ENCODE measurements at places on chromosomes 3 and 15.
A peak's percentile ranks its signal among the peaks of the same experiment; 100 is the strongest.

DNA sequence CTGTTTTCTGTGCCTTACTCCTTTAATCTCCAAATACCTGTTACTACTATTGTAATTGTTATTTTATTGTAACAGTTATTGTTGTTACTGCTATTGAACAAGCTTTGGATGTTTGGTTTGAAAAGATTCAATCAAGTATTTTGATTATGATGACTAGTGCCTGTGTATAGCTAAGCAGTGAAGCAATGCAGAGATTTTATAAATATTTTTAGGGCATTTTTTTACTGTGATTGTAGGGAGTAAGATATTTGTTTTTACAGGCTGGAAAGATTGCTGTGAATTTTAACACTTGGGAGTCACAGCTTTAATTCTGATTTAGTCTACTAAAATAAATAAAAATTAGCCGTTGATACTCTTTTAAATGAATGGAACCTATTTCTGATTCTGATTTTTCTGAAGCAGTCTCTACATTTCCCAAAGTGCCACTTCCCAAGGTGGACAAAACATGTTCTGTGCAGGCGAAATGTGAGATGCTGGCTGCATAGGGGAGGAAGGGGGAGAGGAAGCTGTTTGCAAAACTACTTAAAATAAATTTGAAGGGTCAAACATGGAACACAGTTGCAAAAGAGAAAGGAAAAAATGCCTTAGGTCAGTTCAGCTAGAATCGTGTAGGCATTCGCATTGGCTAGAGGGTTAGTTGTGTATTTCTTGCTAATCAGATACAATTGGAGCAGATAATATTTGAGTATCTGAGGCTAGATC is 25.7 kb downstream of the EEFSEC start:
- DNase-seq, result peak; percentile 16

DNA sequence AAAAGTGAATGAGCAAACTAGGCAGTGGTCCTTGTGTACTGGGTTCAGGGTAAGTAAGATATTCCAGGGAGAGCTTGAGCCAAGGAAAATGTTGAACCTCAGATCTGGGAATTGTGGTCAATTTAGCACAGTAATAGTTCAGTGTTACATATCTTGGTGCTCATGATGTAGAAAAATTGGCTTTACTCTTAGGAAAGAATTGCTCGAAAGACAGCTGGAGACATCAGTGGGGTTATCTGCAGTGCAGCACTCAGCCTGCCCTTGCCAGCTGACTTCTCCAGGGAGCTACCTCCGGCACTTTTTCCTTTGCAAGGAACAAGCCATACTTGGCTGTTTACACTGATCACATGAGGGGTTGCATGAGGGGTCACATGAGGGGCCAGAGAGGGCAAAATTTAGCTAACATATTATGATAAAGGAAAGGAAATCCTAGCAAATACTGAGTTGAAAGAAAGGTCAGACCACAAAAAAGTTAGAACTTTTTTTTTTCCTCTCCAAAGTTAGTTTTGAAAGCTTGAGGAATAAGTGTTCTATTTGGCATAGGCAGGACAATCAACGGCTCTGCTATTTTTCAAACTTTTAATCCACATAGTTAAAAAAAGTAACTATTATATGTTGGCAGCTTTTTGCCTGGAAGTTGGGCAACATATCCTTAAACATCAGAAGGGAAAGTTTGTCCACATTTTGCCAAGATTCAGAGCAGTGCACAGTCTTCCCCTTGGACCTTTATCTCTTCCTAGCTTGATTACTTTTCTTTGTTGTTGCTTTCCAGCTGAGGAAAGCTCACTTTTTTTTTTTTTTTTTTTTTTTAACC is 92.4 kb downstream of the COL6A6 start:
- no peak for DNase-seq

- DNase-seq, result no peak
Measured at GRCh38 chr3:136311261-136311660, 61.1 kb downstream of the PCCB start.

DNA sequence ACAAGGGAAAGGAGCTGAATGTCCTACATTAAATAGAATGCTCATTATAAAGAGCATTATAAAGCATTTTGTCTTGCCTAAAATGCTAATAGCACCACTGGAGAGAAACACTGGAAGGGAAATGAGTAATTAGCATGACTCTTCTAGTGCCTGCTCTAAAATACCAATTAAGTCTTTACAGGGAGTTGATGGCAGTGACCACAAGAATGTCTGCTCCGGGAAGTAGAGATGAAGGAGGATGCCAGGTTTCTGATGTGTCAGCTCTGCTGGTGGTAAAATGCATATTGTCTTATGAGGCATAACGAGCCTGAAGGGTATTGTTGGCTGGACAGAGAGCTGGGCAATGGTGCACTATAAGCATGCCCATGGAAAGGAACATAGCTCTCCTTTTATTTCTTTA is 49.5 kb downstream of the MYLK start:
- DNase-seq, result peak; percentile 89

DNA sequence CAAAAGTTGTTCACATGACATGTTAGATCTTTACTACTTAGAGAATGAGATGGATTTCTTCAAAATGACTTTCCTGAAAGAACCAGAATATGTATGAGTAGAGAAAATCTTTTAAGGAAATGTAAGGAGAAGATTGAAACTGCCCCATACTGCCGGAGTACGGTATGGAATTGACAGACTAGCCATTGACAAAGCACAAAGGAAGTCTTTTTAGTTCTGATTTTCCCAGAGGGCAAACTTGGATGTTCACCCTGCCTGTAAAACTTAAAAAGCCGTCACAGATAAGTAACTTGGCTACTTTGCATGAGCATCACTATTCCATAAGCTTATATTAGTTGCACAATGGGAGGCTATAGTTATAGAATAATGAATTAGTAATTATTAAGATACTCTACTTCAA is 93.8 kb downstream of the NECTIN3 start:
- no peak for DNase-seq

- DNase-seq, result peak; percentile 37
Measured at GRCh38 chr15:65259367-65259797, 27.3 kb downstream of the PARP16 start.

DNA sequence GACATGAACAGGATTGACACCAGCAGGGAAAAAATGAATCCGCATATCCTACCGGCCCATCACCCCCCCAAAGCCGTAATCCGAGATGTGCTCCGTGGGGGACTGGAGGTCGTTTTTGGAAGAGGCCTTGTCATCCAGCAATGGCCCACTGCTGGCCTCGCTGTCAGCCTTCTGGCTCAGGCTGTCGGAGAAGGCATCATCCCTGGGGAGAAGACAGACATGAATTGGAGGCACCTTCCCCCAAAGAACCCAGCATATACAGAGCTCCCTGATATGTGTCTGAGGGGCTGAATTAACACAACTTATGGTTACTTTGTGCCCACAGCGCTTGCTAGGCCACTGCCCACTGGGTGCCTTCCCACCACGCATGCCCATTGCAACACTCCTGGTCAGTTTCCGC is 29.6 kb upstream of the RAD18 start:
- DNase-seq, result no peak

DNA sequence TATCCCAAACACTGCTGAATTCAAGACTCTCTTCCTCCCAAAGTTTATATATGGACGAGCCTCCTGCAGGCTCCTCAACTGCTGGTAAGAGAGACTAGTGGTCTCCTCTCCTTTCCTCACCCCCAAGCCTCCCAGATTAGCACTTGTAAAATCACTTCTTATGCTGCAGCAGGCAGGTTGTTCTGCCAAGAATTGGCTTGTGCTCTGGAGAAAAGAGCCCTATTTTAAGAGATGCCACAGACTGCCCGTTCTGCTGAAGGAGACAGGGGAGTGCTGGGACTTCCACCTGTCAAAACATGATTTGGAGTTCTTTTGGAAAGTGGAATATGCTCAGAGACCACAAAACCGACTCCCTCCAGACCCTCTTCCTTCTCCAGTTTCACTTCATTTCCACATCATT is 230.9 kb upstream of the EIF1B start:
- no peak for DNase-seq

DNA sequence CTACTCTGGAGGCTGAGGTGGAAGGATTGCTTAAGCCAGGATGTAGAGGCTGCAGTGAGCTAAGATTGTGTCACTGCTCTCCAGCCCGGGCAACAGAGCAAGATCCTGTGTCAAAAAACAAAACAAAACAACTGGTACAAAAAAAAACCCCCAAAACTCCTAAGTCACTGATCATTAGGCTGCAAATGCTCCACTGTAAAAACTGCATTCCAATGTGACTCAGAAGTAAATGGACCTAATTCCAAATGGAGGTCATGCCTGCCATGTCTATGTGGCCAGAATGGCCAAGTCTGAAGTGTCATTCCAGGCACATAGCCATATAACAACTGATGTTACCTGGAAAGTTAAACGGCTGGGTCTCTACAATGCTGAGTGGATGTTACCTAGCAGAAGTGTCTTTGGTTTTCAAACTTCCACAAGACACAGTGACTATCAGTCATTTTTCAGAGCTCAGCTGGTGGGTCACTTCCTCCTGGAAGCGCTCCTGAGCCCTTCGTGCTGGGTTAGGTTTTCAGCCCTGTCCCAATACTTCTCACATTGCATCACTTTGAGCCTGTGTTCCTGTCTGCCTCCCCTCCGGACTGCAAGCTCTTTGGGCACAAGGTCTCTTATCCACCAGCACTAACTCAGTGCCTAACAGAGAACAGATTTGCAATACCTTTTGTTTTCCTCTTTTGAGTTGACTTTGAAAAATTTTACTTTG is 10.6 kb downstream of the FSTL1 start:
- DNase-seq, result no peak

DNA sequence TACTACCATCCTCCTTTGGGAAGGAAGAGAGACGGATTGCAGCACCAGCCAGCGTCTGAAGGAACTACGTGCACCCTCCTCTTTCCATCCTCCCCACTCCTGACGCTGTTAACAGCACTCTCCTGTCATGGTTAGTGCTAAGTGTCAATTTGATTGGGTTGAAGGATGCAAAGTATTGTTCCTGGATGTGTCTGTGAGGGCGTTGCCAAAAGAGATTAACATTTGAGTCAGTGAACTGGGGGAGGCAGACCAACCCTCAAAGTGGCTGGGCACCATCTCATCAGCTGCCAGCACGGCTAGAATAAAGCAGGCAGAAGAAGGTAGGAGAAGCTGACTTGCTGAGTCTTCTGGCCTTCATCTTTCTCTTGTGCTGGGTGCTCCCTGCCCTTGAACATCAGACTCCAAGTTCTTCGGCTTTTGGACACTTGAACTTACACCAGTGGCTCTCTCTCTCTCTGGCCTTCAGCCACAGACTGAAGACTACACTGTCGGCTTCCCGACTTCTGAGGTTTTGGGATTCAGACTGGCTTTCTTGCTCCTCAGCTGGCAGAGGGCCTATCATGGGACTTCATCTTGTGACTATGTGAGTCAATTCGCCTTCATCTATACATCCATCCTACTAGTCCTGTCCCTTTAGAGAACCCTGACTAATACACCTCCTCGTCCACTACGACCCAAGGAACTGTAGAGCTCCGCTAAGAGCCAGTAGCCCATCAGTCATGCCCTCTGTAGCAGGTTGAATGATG is 128.2 kb upstream of the HES1 start:
- DNase-seq, result no peak

DNA sequence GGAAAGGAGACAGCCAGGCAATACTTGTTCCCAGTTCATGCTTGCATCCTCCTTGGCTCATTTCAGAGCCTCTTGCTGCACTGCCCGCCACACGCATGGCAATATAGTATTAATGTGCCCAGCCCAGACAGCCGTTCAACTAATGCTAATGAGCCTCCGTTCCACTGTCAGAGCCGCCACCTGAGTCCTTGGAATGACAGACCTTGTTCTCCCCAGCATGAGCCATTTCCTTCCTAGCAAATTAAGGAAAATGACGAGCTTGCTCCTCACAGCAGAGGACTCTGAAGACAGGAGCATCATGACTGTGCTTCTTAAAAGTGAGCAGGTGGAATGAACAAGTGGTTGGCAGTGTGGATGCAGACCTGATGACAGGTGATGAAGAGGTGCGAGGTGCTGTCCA is 10.8 kb upstream of the LRRC15 start:
- no peak for DNase-seq

DNA sequence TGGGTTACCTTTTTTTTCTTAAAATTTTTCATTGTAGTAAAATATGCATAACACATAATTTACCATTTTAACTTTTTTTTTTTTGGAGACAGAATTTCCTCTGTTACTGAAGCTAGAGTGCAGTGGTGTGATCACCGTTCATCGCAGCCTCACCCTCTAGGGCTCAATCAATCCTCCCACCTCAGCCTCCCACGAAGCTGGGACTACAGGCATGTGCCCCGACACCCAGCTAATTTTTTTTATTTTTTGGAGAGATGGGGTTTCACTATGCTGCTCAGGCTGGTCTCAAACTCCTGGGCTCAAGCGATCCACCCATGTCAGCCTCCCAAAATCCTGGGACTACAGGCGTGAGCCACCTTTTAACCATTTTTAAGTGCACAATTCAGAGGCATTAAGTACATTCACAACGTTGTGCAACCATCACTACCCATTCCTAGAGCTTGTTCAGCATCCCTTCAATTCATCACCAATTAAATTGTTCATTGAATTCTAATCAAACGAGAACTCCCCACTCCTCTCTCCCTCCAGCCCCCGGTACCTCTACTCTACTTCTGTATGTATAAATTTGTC is 44.6 kb downstream of the BHLHE40 start:
- DNase-seq, result peak; percentile 12

DNA sequence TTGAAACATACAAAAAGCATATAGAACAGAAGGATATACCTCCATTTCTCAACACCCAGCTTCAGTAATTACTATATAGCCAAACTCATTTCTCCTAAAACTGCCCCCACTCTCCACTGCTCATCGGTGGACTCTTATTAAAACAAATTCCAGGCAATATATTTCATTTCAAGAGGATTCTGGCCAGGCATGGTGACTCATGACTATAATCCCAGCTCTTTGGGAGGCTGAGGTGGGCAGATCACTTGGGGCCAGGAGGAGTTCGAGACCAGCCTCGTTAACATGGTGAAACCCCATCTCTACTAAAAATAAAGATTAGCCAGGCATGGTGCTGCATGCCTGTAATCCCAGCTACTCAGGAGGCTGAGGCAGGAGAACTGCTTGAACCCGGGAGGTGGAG is 40.9 kb downstream of the SNX4 start:
- DNase-seq, result peak; percentile 50

DNA sequence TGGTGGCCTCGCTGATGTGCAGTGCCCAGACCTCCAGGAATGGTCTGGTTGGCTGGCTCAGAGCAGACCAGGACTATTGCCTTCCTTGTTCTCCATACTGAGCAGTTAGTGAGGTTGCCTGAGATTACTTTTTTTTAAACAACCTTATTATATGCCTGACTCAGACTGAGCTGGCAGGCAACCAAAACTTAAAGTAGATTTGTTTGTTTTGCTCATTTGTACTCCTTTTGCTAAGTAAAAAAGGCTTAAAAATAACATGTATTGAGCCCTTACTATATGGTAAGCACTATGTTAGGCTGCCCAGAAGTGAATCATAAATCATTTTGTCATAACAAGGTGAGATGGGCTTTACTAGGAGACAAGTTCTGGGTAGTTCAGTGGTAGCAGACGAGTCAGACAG is 92.4 kb downstream of the GHSR start:
- peak; percentile 94 for DNase-seq

Data from fibroblast of mammary gland (primary cell).